ENCODE measurements at places on chromosomes 11 and 22.
A peak's percentile ranks its signal among the peaks of the same experiment; 100 is the strongest.

- no peak for DNase-seq
Measured at GRCh38 chr22:43399338-43399979, 12.4 kb upstream of the MPPED1 start.

- no peak for DNase-seq
Measured at GRCh38 chr11:15159085-15159484, 44.4 kb downstream of the INSC start.

DNA sequence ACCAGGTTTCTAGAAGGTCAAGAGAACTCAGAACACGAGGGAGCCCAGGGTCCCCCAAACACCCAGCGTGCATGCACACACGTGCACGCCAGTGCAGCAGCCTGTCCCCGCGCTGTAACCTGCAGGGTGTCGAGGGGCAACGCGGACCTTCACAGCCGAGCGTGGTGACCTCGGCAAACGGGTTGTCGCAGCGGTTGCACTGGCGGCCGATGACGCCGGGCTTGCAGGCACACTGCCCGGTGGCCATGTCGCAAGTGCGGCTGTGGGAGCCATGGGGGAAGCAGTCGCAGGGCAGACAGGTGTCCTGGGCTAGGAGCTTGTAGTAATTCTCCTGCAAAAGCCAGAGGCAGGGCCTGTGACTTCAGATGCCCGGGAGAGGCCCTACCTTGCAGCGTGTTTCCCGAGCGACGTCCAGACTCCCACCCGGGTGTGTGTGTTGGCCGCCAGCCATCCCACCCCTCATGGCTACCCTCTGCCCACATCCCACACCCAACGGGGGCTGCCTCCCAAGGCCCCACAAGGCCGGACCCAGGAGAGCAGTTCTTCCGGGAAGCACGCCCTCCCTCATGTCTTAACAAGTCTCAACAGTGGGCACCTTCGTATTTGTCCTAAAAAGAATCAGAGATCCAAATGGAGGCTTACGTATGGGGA is 56.1 kb downstream of the TRMU start:
- DNase-seq: no peak

- no peak for DNase-seq
Measured at GRCh38 chr11:76669901-76670484, 554 bp downstream of the LRRC32 start.

- no peak for DNase-seq
Measured at GRCh38 chr11:120401506-120401905, 65.3 kb downstream of the ARHGEF12 start.

DNA sequence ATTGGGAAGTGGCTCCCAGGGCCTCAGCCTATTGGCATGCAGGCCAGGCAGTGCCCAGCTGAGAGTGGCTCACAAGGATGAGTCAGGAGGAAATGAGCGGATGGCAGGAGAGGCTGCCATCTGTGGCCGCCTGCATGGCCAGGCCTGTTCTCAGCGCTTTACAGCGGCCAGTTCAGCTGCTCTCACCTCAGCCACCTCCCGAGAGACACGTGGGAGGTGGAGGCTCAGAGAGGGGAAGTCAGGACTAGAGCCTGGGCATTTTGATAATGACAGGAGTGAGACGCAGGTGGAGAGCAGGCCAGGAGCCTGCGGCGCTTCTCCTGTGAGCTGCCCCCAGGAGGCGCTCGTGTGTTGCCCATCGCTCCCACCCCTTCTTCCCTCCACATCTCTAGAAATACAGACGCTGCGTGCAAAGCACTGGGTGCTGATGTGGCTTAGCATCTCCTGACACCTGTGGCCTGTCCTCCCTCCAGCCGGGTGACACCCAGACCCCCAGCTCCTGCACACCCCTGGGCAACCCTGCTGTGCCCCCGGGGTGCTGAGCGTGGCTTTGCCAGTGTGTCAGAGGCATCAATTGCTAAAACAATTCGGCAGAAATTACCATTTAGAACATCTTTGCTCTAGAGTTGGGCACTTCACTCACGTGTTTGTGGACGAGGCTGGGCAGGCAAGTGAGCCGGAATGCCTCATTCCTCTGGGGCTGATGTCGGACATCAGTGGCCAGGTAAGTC is 21.4 kb upstream of the PANX2 start:
- DNase-seq: peak; percentile 84

DNA sequence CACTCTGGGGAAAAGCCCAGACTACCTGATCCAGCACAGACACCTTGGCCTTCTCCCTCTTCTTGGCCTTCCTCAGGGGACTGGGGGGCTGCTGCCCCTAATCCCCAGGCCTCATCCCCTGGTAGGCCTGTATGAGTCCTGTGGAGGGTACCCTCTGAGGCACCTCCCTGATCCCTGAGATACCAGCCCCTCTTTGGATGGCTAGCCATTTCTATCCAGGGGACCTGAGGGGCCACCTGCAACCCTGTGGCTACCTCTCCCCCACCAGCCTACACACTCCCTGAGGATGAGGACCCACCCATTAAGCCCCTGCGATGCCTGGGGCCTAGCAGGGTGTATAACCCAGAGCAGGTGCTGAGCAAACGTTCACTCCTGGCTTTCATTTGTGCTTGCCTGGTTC is 54.6 kb downstream of the HIRA start:
- DNase-seq: no peak

DNA sequence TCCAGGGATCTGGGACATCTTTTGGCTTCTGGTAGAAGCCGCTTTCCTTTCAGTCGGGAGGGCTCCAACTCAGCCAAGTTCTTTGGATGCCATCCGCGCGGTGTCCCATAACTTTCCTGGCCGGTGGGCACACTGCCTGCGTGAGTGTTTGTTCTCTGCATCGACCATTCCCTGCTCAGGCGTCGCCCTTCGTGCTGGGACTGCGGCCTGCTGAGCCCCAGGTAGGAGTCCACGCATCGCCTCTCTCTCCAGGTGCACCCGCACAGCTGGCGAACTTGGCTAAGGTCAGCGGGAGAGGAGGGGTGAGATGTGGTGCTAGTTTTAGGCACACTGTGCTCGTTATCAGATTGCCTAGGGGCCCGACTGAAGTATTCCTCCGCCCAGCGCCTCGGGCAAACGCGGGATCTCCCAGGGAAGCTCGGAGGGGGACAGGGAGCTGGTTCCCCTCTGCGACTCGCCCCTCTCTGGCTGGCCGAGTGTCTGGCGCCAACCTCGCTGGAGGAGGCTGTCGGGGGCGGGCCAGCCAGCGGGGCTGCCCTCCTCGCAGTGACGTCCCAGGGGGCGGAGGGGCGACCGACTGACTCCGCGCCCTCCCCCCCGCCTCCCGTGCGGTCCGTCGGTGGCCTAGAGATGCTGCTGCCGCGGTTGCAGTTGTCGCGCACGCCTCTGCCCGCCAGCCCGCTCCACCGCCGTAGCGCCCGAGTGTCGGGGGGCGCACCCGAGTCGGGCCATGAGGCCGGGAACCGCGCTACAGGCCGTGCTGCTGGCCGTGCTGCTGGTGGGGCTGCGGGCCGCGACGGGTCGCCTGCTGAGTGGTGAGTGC is at the start of gene LAYN:
LAYN (plus strand) TSS at position 607 of the 823 bp plus-strand sequence; CDS start at position 731, 124 bp downstream.
- DNase-seq: peak; percentile 88

DNA sequence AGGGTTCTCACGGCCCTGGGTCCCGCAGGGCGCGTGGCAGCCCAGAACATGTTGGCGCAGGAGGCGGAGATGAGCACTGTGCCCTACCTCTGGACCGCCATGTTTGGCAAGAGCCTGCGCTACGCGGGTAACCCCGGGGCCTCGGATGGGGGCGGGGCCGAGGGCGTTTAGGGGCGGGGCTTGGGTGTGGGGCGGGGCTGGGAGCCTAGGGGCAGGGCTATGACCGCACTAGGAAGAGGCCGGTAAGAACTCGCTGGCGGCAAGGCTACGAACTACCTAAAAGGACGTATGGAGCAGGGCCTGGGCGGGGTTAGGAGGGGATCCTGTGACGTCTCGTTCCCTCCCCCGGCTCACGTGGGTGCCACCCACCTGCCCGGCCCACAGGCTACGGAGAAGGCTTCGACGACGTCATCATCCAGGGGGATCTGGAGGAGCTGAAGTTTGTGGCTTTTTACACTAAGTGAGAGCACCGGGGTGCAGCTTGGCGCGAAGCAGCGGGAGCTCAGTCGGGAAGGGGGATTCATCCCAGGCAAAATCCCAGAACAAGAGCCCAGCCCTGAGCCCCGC is 2.8 kb upstream of the LZTR1 start:
- peak; percentile 85 for DNase-seq

DNA sequence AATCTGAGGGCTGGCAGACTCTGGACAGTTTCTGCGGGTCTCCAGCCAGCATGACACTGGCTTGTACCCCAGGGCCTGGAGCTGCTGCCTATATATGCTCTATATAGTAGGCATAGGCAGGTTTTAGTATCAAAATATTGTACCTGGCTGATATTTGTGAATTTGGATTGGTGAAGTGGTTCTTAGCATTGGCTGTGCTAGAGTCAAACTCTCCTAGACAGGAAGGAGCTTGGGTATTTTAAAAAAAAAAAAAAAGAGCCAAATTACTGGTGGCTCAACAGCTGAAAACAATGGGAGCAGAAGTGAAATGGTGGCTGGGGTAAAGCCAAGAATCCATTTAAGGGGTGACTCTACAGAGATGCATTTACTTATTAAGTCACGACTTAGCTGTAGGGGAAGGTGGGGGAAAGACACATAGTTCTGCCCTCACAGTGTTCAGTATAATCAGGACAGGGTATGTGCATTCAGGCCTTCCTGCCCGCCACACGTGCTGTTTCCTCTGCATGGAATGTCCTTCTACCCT is 11.0 kb upstream of the MTFP1 start:
- DNase-seq: no peak

DNA sequence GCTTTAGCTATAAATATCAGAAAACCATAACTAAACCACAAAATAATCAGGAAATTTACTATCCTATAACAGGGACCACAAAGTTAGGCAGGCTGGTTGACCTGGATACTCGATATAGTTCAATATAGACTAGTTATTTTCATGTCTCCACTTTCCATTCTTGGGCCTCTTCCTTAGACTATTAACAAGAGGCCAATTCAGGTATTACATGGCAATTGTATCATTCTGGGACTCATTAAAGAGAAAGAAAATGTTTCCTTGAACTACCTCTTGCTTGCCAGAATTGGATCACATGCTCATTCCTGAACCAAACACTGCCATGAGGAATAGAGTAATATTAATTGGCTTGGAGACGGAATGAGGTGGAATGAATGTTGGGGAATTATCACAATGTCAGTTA is 76.0 kb downstream of the EIF3M start:
- no peak for DNase-seq

DNA sequence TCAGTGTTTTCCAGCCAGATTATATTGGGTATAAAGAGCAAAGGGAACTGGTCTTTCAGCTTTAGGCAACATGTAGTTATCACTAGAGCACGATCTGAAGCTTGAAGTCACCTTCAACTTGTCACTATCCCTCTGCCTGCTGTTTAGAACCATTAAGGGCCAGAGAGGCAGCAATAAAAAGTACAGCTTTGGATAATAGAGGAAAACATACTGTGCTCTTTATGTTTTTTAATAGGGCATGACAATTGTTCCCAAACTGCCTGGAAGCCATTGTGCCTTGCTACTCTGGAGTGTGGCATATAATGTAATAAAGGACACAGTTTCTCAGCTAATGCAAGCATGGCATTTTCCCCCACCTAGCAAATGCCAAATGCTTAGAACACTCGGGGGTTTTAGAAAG is 1912.0 kb upstream of the RAG2 start:
- DNase-seq: no peak

DNA sequence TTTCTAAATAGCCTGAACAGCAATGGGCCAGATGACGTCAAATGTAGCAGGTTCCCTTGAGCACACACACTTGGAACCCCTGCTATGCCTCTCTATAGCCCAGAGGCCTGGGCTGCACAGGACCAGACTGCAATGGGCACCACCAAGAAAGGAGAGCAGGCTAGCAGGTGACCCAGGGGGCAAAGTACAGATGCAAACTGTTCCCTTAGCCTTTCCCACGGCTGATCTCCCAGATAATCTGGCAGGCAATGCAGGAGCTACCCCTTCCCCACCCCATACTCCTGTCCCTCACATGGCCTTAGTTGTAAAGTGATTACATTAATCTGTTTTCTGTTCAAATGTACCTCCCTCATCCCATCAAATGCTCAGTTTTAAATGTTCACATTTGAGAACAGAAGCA is 41.3 kb downstream of the SMCO4 start:
- no peak for DNase-seq

GRCh38 chr11:20634781-20635180 is 34.6 kb upstream of the NELL1 start:
- DNase-seq: no peak

DNA sequence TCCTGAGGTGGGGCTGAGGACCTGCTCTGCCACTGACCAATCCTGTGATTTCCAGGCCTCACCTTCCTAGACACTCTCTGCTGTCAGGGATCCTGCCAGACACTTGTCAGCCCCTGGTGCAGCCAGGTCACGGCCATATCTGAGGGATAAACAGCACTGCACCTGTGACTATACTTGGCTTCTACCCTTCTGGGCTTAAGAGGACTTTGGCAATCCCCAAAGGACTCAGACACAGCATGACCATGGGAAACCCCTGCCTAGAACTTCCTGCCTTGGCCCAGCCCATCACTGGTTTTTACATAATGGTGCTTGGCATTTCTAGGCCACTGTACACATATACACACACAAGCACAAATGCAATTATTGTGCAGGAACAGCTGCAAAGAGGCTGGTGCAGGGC is 11.6 kb upstream of the OLFML1 start:
- no peak for DNase-seq

- peak; percentile 82 for DNase-seq
Measured at GRCh38 chr11:20367313-20367948, 3.9 kb downstream of the HTATIP2 start.

DNA sequence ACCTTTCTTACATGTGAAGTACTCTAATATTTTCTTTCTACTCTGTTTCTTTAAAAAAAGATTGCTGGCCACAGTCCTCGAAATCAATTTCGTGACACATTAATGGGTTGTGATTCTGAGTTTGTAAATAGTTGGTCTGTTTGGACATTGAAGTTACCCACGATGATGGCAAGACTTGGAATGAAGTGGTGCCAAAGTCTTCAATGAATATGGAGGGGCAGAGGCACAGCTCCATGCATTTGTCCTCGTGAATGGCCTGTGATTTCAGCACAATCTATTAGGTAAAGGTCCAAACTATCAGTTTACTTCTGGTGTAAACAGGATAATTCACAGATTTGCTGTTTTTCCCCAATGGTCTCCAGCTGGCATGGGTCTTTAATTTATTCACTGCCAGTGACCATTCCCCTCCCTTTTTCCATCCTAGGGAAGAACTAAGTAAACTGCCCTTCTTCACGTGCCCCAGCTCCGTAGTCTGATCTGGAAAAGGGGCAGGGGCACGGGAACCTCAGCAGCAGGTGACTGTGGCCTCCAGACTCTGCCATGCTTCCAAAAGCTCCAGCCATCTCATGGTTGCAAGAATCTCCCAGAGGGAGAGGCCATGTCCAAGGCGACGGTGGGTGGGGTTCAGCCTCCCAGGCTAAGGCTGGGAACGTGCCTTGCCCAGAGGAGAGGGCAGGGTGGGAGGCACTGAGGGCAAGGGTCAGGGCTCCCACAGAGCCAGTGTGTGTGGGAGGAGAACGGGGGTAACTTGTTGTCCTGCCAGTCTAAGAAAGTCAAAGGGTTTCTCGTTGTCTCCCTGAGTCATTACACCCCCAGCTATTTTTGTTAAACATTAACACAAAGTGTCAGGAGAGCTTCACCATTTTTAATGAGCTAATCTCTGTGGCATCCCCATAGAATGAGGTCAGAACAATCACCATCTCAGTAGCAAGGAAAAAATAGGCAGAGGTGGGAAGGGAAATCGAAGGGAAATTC is 16.9 kb upstream of the PEX26 start:
- no peak for DNase-seq

Measured in activated CD8-positive, alpha-beta T cell treated with anti-CD3 and anti-CD28 coated beads for 36 hours (primary cell).